ENCODE measurements at places on chromosomes 16 and 17.
A peak's percentile ranks its signal among the peaks of the same experiment; 100 is the strongest.

DNA sequence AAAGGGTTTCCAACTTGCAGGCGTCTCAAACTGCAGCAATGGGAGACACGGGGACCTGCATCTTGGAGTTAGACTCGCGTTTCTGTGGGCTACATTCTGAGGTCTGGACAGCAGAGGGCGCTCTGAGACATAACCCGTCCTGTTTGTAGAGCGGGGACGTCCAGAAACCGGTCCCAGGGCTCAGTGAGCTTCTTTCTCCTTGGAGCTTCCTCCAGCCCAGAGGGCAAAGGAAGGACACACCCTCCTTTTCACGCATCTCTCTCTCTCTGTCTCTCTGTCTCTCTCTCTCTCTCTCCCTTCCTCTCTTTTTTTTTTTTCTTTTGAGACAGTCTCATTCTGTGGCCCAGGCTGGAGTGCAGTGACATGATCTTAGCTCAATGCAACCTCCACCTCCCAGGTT lies 19.8 kb downstream of the COX4I1 start:
- peak; percentile 79 for DNase-seq

DNA sequence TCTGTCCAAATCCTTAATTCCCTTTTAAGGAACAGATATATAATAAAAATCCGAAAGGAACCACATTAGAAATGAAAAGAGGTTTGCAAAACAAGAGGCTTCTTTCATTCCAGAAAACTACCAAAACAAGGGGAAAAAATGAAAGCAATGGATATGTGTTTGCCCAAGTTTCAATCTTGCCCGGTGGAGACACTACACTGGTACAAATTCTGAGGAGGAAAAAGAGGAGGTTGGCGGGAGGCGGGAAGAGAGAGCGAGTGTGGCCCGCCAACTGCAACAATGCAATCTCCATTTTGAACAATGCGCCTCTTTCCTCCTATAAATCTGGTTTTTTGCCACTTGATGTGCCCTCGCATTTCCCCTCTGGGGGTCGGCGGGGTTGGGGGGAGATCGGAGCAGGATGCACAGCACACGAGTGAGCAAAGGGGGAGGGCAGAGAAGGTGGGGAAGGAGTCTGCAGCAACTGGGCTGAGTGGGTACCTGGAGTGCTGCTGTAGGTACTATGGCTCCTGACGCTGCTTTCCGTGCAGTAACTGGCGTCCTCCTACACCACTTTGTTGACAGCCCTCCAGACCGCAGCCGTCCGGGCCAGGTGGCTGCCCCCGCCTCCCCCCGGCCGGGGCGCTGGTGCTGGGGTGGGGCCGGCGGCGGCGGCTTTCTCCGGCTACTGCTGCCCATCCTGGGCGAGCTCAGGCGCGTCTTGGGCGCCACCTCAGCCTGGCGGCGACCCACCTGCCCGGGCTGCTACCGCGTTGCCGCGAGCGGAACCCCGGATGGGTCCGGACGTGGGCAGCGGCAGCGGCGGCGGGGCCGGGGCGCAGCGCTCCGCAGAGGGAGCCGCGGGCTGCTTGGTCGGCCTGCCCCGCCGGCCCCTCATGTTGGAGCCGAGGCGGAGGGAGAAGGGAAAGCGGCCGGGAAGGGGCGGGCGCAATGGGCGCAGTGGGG lies 93.8 kb upstream of the PLEKHM1 start:
- DNase-seq, result peak; percentile 55

GRCh38 chr17:50675627-50676026 lies 32.1 kb downstream of the ANKRD40 start:
- DNase-seq, result no peak

GRCh38 chr16:57278494-57278893 lies 6.0 kb downstream of the PLLP start:
- no peak for DNase-seq

- DNase-seq, result no peak
Observed at GRCh38 chr16:27776556-27777225, 226.7 kb downstream of the KATNIP start.

DNA sequence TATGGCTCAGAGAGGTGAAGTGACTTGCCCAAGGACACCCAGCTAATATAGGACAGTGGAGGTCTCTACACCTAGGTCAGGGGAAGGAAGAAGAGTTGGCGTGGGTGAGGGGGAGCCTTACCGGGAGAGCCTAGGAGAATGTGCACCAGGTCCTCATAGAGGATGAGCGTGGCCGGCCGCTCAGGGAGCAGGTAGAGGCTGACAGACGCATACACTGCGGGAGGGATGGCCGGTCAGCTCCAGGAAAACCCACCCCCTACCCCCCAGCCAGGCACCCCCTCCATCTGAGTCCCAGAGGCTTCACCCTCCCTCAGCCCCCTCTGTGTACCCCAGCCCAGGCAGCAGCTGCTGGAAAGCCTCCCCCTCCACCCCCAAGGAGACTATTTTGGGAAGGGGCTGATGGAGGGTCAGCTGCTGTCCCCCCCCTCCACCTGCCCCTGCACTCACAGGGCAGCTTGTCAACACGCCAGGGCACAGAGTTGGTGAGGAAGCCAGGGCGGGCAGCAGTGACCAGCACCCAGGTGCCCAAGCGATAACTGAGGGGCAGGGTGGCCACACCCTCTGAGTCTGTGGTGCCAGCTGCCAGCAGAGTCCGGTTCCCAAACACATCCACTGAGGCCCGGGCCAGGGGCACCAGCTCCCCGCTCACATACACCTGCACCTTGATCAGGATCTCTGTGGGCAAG lies 4.1 kb downstream of the FAM171A2 start:
- DNase-seq, result no peak

- DNase-seq, result no peak
Observed at GRCh38 chr16:77297996-77298395, 98.8 kb downstream of the SYCE1L start.

- no peak for DNase-seq
Observed at GRCh38 chr17:67466251-67466796, 89.2 kb downstream of the PITPNC1 start.

- no peak for DNase-seq
Observed at GRCh38 chr16:2835638-2836493, 5.8 kb downstream of the ZG16B start.

GRCh38 chr17:50190603-50191358 lies 10.7 kb downstream of the COL1A1 start:
- DNase-seq, result no peak

GRCh38 chr17:39926588-39927100 lies 757 bp downstream of the ORMDL3 start:
- DNase-seq, result peak; percentile 33

GRCh38 chr16:35193956-35194355 lies 1734.5 kb downstream of the TP53TG3F start:
- no peak for DNase-seq

DNA sequence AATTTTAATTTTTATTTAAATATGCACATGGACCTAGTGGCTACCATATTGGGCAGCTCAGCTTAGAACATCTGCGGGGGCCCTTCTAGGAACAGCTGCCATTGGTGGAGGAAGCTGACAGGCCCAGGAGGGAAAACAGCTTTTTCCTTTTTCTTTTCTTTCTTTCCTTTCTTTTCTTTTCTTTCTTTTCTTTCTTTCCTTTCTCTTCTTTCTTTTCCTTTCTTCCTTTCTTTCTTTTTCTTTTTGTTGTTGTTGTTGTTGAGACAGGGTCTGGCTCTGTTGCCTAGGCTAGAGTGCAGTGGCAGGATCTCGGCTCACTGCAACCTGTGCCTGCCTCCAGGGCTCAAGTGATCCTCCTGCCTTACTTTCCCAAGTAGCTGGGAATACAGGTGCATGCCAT lies 43.4 kb downstream of the ATP2C2 start:
- DNase-seq, result no peak

DNA sequence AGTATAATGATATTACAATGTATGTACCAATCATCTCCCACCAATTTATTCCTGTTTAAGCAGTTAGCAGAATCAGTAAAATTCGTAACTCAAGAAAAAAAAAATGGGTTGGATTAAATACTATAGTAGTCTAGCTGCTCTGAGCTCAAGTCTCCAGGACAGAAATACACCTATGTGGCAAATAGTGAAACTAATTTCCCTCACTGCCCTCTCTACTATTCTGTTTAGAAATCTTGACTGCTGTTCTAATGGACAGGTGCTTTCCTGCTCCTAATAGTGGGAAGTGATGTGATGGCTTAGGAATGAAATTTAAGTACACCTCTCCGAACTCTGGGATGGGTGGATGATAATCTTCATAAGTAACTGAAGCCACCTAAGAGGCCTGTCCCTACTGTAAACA lies 175.7 kb downstream of the KCNJ2 start:
- no peak for DNase-seq

- DNase-seq, result no peak
Observed at GRCh38 chr16:61579195-61579594, 457.0 kb downstream of the CDH8 start.

DNA sequence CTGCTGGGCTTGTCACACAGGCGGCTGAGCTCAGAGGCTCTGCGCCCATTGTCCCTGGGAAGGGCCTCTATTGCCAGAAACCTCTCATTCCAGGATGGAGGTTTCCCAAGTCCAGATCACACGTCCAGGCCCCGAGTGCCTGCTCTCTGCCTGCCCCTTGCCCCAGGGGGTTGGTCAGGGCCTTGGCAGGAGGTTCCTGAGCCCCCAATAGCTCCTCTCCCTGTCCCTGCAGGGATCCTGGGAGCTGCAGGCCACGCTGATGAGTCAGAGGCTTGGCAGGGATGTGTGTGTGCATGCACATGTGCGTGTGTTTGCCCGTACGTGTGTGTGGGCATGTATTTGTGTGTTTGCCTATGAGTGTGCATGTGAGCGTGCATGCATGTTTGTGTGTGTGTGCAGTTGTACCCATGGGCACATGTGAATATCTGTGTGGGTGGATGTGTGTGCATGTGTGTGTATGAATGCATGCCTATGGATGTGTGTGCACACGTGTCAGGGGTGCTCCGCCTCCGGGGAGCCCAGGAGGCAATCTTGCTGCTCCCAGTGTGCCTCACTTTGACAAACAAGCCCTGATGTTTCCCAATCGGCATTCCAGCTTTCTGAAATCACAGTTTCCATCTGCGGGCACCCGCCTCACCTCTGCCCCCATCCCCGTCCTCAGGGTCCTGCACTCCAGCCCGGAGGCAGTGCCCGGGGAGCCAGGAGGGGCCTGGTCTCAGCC lies 98.4 kb upstream of the GSE1 start:
- no peak for DNase-seq

DNA sequence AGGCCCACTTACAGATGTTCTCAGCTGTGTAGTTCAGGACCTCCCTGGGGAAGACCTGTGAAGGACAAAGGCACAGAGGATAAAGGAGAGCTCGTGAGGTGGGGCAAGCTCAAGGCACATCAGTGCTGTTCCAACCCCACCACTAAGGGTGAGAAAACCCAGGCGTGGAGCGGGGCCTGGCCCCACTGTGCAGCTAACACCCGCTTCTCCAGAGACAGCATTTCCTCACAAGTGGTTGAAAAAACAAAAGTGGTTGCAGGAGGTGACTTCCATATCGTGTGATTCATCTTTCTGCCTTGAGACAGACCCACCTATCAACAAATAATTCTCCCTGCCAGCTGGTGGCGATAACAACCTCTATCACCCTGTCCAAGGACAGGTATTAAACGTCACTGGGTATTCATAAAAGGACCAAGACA lies 30.0 kb downstream of the SNN start:
- no peak for DNase-seq

GRCh38 chr16:78091419-78091818 lies 8.0 kb upstream of the WWOX start:
- no peak for DNase-seq

DNA sequence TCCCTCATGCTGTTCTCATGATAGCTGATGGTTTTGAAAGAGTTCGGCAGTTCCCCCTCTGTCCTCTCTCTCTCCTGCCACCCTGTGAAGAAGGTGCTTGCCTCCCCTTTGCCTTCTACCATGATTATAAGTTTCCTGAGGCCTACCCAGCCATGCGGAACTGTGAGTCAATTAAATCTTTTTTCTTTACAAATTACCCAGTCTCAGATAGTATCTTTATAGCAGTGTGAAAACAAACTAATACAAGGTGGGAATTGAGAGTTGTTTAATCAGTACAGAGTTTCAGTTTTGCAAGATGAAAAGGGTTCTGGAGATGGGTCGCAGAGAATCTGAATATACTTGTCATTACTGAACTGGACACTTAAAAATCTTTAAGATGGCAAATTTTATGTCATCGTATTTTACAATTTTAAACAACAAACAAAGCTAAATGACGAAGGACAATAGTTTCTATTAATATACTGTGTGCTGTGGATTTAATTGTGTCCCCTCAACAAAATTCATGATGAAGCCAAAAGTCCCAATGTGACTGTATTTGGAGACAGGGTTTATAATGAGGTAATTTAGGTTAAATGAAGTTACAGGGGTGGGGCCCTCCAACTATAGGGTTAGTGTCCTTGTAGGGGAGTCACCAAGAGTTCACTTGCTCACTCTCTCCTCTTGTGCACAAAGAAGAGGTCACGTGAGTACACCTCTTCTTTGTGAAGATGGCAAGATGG lies 4.4 kb downstream of the MT3 start:
- DNase-seq, result no peak

DNA sequence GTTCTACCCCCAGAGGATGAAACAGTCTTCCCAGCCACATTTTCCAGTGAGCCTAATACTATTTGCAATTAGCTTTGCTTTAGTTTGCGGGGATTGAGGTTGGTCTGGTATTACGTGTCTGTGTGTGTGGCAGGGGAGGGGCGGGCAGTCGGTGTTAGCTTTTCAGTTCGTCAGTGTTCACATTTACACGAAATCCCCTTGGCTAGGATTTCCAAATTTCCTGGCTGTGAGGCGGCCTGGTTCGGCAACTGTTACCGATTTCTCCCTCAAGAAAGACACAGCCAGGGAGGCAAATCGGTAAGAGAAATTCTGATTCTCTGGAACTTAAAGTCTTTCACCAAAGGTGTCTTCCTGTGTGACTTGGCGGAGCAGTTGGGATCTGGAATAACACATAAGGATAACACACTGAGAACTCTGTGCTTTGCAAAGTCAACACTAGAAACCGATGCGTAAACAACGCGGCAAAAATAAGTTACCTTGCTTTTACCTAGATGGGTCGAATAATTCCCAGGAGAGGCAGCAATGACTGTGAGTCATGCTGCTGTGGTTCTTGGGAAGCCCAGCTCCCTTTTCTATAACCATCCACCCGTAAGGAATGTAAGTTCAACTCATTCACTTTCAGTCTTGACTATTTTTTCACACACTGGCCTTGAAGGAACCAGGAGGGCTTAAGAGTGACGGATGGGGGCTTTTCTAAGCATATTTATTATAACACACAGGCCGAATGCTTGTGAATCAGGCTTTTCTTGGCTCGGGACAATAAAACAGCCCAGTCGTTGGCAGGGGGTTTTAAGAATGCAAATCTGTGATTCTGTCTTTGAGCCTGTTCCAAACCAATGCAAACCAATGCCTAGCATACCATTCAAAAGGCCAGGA lies 24.2 kb downstream of the GPRC5B start:
- no peak for DNase-seq

Measured in stimulated activated CD4-positive, alpha-beta T cell treated with anti-CD3 and anti-CD28 coated beads, TNF-alpha, amount 100 ng/mL, for 4 hours (primary cell).